ENCODE measurements at places on chromosomes 3 and 15.

DNA sequence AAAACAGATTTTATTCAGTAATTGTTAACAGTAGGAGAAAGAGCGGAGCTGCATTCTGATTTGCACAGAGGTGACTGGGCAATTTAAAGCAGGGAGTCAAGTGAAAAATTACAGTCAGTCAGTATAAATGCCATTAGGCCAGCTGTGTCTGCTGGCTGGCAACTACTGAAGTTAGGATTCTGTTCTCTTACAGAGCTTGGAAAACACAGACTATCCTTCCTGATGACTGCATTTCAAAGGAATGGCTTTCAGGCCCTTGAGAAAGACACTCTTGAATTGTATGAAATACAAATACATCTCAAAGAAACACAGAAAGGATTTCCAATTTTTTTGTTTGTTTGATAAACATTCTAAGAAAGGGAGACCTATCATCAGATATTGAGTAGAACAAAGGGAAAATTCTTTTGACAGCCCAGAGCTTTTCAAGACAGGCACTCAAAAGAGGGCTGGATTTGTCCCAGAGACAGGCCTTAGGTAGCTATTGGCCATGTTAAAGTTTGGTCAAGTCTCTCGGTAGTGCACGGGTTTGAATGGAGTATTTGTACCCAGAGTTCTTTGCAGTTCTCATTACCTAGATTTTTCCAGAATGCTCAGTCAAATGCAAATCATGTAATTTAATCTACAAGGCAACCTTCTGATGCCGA is 551.2 kb upstream of the CCDC54 start:
- no peak for DNase-seq

DNA sequence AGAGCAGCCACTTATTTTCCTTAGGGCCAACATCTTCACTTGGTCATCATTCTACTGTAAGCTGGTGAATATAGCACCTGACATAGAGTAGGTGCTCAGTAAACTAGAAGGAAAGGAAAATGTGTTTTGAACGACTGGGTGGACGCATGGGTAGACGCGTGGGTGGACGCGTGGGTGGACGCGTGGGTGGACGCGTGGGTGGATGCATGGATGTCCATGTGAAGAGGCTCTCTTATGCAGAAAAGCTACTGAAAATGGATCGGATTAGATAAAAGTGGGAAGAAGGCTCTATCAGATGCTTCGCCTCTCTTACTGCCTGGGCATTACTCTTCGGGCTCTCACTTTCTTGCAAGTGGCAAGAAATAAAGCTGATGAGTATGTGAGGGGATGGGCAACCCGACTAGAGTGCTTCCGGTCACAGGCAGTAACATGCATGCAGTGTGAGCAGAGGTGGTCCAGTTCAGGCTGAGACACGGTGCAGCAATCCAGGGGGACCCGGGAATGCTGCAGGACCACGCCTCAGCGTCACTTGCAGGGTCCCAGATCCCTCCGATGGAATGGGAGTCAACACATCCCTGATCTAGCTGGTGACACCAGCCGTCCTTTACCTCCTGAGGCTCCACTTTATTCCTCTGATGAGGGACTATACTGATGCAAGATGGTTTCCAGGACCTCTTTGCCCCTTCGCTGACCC is 138.0 kb upstream of the MEF2A start:
- DNase-seq: no peak

GRCh38 chr3:25554376-25554775 is 110.3 kb downstream of the TOP2B start:
- no peak for DNase-seq

DNA sequence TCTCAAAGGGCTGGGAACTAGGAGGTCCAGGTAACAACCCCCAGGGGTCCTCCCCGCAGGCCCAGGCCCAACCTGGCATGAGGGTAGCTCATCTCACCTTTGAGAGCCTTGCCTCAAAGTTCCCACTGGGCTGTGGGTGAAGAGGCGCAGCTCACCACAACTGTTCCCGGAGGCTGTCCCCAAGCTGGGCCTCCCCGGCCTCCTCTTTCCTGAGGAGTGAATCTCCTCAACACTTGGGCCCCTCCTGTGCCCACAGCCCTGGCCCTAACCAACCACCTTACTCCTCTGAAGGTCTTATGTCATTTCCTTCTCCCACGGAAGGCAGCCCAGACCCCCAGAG is 27.5 kb upstream of the CORO2B start:
- DNase-seq: no peak

DNA sequence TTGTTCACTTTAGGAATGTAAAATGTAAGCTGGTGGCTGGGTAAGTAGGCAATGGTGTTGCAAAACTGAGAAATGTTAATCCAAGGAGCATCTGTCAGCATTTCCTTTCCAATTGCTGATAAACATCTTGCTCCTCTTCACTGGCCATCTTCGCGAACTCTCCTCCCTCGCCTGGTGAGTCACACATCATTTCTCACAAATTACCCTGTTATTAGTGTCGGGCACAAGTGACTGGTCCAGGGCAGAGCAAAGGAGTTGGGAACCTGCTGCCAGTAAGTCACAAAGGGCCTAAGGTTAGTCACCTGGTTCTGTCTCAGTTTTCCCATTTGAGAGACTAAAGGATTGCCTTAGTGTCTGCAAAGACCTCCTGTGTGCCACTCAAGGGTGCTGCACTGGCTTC is 13.0 kb downstream of the CERS3 start:
- no peak for DNase-seq

GRCh38 chr3:10494180-10494579 is 11.2 kb downstream of the ATP2B2 start:
- DNase-seq: no peak

DNA sequence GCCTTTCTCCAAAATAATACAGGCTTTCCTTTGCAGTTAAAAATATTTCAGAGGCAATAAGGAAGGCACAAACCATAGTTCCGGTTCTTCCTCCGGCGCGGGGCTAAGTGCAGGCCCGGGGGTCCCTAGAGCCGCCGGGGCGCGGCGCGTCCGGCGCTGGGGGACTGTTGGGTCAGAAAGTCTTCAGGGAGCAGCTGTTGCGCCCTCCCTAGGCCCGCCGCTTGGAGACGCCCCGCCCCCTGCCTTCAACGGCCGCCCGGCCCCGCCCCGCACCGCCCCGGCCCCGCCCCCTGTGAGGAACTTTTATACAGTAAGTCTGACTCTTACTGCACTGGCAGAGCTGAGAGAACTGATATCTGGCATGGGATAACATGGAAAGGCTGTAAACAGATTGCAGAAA is 283.1 kb upstream of the ARL6 start:
- no peak for DNase-seq

GRCh38 chr3:181698263-181698954 is 13.3 kb upstream of the SOX2 start:
- DNase-seq: no peak

- no peak for DNase-seq
Measured at GRCh38 chr3:139634111-139634635, 43.6 kb downstream of the NMNAT3 start.

- no peak for DNase-seq
Measured at GRCh38 chr3:46947981-46948791, 28.4 kb downstream of the CCDC12 start.

DNA sequence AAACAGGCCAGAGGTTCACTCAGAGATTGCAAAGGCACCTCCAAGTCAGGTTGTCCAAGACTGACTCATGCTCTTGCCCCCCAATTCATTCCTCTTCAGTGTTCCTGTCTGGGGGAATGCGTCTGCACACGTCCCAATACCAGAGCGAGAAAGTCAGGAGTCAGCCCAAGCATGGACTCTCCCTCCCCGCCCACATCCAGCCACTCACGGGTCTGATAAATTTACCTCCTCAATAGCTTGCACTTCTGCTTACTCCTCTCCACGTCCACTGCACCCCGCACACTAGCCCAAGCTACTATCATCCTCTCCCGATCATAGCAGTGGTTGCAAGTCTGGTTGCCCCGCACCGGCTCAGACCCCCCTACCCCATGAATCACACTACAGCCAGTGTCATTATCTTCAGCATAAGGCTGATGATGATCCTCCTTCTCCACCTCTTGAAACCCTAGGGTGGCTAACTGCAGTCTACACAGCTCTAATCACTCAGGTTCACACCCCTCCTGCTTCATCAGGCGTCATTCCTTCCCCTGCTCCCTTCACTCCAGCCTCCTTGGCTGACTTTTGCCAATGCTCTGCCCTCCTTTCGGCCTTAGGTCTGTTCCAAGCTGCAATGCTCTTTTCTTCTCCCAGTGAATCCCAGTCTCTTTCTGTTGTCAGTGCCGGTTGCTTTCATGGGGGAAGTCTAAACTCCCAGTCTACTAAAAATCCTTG is 27.6 kb upstream of the MYO1E start:
- DNase-seq: no peak

DNA sequence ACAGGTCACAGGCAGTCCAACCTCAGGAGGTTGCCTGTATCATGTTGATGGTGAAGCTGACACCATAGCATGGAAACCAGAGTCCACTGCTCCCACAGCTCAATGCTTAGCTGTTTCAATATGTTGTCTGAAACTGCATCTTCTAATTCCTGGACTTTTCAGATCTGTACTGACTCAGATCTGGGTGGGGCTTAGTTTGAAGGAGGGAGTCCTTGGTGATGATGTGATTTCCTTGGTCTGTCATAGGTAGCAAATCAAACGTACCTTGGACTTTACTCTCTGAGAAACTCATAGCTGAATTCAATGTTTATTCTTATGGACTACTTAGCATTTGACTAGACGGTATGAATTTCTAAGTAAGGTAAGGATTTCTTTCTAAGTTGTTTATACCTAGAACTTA is at the start of gene HHLA2:
TSS of gene HHLA2 (plus strand) at position 310 of the 400 bp plus-strand sequence. CDS start 55,266 bp downstream, outside the sequence.
- DNase-seq: no peak

DNA sequence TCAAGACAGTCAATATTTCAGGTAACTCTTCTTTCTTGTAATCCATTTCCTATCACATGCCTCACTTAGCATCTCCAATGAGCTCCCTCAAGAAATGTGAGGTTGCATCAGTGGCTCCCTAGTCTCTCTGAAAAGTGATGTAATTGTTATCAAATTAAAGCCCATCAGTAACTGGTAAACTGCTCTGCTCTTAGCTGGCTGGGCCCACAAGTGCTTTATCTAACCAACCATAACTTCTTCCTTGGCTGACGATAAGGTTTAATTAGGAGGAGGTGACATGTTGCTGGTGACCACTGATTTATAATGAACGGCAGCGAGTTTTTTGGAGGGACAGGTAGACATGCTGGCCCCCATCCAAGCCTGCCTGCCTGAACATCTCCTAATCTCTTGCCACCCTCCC is 79.6 kb downstream of the RTP4 start:
- DNase-seq: no peak

- no peak for DNase-seq
Measured at GRCh38 chr3:155676252-155676981, 68.5 kb downstream of the PLCH1 start.

- no peak for DNase-seq
Measured at GRCh38 chr15:37061996-37062395, 38.4 kb downstream of the MEIS2 start.

- DNase-seq: no peak
Measured at GRCh38 chr3:109047366-109047765, 70.6 kb downstream of the MORC1 start.

GRCh38 chr3:69309814-69310213 is 76.1 kb downstream of the FRMD4B start:
- DNase-seq: no peak

GRCh38 chr3:50370594-50370993 is 11.3 kb upstream of the TMEM115 start:
- no peak for DNase-seq
